Ammon's horn (tissue), 1 donor: ENCODE measurements at places on chromosomes 6 and 20.

DNA sequence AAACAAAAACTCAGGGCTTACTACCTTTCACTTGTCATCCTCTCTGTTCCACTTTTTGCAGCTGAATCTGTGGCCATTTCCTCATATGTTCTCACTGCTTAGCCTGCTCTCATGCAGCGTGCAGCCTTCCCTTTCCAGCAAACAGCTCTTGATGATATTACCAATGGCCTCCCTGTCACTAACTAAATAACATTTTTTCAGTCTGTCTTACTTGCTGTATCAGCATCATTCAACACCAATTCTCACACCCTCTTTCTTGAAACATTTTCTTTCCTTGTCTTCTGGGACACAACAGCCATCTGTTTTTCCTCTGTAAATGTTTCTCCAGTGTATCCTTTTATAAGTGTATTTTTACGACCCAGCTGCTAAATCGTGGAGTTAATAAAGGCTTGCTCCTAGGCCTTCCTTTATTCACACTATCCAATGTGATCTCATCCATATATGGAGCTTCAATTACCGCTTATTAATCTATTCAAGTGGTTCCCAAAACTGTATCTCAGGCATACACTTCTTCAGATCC lies 523.6 kb upstream of the RNF217 start:
- no peak for DNase-seq

- no peak for DNase-seq
These were observed 747.3 kb downstream of the COL12A1 start for GRCh38 chr6:74458536-74458935.

DNA sequence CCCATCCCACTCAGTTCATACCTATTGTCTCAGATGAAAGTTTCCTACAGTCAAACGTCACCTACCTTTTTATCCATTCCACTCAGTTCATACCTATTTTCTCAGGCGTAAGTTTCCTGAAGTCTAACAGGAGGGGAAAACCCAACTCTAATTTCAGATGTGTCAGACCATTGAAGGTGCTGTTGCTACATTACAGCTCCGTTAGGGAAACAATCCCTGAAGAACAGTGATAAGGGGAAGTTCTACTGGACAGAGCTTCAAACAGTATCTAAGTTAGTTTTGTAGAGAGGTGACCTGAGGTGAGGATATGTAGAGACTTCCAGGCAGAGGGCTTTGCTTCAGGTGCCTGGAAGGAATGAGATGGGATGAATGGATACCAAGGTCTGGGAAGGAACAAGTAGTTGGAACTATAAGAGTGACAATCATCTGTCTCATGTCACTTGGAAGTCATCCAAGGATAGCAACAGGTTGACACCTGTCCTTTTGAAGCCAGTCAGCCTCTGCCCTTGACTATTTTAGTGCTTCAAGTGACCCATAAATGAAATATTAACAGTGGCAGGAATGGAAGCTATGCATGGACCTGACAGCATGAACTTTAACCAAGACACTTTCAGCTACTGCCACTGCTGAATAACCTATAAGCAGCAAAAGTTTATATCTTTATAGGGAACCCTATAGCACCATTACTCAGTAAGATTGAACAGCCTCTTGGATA lies 191.6 kb upstream of the MOCS1 start:
- no peak for DNase-seq

GRCh38 chr6:169370054-169370453 lies 116.4 kb upstream of the THBS2 start:
- no peak for DNase-seq

DNA sequence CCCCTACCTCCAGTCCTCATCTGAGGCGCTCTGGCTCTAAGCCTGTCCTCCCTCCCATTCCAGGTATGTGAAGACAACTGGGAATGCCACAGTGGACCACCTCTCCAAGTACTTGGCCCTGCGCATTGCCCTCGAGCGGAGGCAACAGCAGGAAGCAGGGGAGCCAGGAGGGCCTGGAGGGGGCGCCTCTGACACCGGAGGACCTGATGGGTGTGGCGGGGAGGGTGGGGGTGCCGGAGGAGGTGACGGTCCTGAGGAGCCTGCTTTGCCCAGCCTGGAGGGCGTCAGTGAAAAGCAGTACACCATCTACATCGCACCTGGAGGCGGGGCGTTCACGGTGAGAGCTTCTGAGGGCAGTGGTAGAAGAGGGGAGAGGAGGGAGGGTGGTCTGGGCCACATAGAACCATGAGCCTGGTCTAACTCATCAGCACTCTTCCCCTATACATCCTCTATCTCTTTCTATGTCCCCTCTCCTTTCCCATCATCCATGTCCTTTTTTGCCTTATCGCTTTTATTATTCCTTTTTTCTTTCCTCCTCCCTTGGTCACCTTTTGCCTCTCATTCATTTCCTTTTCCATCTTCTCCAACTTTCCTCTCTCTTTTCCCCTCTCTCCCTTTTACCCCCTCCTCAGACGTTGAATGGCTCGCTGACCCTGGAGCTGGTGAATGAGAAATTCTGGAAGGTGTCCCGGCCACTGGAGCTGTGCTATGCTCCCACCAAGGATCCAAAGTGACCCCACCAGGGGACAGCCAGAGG lies 3.5 kb downstream of the RING1 start:
- DNase-seq, result no peak

GRCh38 chr20:404088-404487 lies 4.0 kb upstream of the RBCK1 start:
- DNase-seq, result no peak

GRCh38 chr6:3844097-3844463 lies 5.1 kb upstream of the FAM50B start:
- no peak for DNase-seq

- peak; percentile 49 for DNase-seq
These were observed 156.6 kb downstream of the NFATC2 start for GRCh38 chr20:51385646-51386530.

- no peak for DNase-seq
These were observed 172.7 kb downstream of the SCP2D1 start for GRCh38 chr20:18986146-18986830.

DNA sequence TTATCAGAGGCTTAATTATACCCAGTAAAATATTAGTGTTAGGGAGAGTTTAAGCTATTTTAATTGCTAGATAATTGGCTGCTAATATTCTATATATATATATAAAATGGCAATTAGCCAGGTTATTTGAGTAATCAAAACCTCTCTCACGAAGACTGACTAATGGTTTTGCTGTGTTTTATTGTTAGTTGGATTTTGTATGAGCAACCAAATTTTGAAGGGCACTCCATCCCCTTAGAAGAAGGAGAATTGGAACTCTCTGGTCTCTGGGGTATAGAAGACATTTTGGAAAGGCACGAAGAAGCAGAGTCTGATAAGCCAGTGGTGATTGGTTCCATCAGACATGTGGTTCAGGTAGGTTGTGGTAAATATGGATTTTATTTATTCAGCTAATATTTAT lies 102.2 kb downstream of the RTN4IP1 start:
- DNase-seq, result no peak

- no peak for DNase-seq
These were observed 8.5 kb downstream of the ENPP4 start for GRCh38 chr6:46138281-46138680.

DNA sequence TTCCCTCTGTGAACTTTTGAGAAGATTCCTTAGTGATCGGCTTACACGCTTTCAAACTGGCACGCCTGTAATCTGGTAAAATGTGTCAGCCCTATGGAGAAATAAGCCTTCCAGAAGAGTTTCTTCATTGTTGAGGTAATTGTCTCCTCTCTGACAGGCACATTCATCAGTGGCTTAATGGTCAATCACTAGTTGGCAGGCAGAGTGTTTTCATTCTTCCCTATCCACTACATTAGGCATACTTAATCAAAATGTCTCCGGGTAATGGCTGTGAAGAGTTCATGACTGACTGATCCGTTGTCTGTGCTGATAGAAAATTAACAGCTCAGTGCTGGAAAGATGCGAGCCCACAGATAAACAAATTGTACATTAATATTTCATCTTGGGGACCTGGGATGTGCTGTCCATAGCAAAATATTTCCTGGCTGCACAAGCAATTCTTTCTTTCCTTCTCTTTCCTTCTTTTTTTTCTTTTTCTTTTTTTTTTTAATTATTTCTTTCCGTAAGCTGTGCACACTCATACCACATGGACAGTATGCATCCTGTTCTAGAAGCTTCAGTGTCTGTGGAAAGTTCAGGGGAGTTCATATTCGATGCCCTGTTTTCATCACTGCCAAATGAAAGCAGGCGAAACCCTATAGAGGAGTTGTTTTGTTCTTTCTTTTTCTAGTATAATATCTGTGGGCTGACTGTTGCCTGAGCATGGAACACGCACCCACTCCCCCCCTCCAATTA lies 31.4 kb downstream of the TSHZ2 start:
- DNase-seq, result no peak

- DNase-seq, result no peak
These were observed 72.1 kb downstream of the FOXA2 start for GRCh38 chr20:22511943-22512910.

DNA sequence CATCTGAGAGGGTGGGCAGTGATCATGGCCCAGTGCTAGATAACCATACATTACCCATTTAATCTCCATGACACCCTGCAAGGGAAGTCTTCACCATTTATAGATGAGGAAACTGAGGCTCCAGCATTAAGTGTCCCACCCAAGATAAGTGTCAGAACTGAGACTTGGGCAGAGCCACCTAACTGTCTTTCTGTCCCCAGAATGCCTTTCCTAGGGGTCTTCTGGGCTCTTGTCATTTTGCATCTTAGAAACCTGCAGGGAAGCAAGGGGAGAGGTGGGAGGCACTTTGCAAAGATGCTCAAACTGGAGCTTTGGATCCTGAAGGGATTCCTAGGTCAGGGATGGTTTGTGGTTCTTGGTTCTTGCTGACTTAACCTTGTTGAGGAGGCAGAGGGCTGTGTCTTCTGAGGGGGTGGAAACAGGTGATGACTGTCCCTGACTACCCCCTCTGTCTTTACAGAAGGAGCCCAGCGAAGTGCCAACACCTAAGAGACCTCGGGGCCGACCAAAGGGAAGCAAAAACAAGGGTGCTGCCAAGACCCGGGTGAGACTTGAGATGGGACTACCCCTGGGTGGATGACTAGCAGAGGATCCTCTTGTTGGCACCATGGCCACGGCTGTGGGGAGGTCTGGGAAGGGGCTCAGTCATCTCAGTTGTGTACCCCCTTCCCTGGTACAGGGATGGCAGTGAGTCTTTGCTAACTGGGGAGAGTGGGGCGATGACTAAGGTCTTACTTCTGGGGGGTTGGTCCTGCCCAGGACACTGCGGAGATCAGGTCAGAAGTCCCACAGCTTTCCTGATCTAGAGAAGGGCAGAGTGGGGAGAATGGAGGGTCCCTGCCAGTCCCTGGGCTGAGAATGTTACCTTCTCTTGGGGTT lies 5.8 kb downstream of the HMGA1 start:
- no peak for DNase-seq

DNA sequence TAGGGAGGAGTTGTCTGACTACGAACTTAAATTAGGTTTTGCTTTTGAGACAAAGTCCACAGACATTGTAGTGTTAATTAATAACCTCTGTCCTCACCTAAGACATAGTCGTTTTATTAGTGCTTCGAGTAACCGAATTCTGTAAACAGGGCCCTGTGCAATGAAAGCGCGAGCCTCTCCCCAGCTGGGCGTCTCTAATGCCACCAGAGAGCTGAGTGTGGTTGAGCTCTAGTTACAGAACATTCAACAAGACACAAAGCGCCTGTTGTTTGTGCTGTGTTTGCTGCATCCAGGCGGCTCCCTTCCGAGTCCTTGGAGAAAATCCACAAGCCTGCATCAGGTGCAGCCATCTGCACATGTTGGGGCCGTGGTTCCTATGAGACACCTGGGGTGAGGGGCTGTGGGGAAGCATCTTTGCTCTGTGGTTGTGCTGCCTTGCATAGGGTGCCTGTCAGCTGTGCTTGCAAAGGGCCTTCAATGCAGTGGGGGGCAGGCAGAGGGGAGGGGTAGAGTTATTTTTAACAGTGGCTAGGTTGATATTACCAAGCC lies 63.9 kb downstream of the CD164 start:
- DNase-seq, result peak; percentile 90

DNA sequence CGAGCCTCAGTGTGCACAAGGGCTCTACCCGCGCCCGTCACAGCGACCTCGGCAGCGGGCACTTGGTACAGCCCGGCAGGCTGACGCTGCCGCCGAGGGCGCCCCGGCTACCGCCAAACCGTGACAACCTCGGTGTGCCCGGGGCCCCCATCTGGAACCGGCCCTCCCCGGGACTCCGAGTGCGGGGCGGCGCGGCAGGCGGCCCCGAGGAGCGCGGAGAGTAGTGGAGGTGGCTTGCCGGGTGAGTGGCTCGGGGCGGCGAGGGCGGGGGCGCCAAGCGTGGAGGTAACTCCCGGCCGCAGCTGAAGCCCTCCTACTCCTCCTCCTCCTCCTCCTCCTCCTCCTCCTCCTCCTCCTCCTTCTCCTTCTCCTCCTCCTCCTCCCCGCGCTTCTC lies at the start of gene ISM1:
Gene ISM1 (plus strand): TSS at position 371 of the 394 bp plus-strand sequence. CDS start 503 bp downstream, outside the sequence.
- no peak for DNase-seq

GRCh38 chr6:5772408-5773120 lies 234.2 kb downstream of the NRN1 start:
- DNase-seq, result no peak

GRCh38 chr20:17735959-17736621 lies 36.3 kb downstream of the BANF2 start:
- no peak for DNase-seq

- peak; percentile 61 for DNase-seq
These were observed 698 bp downstream of the FAM210B start for GRCh38 chr20:56359212-56360132.
